Fibroblast of skin of scalp (primary cell): ENCODE measurements at places on chromosomes 6 and 20.

- peak; percentile 87 for DNase-seq
Measured at GRCh38 chr6:42452171-42453030, 675 bp upstream of the TRERF1 start.

DNA sequence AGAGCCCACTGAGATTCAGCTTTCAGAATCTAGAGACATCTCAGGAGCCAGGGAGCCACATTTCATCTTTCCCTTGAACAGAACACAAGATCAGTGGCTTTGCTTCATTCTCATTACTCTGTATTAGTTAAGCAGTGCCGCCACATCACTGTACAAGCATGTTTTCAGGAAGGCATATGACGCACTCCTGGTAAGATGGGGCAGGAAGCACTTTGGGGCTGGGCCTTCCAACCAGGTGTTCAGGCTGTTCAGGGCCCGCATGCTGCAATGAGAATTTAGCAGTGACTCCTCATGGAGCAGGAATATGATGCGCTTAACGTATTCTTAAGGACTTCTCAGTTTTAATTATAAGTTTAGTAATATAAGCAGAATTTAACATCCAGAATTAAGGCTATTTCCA lies 29.7 kb upstream of the GNRH2 start:
- DNase-seq = no peak

GRCh38 chr6:112189494-112189893 lies 64.9 kb downstream of the LAMA4 start:
- peak; percentile 41 for DNase-seq

GRCh38 chr6:1004885-1005630 lies 306.8 kb upstream of the FOXQ1 start:
- no peak for DNase-seq

DNA sequence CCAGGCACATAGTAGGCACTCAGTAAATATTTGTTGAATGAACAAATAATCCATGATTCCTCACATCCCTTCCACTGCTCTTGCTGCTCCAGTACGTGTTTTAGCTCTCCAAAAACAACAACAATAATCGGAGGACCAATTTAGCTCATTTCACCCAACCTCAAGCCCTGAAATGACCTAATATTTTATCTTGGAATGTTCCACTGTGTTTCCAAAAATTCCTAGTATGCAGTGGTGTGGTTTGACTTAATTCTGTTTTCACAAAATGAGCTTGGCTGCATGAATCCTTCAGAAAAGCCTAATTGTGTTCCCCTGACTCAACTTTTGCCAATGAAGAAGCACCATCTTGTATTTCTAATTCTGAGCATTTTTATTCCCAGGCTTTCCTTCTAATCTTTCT lies 168.0 kb upstream of the PHACTR1 start:
- peak; percentile 94 for DNase-seq

- DNase-seq = no peak
Measured at GRCh38 chr6:133404151-133404550, 163.0 kb downstream of the EYA4 start.

GRCh38 chr20:17711267-17711627 lies 11.5 kb downstream of the BANF2 start:
- no peak for DNase-seq

- DNase-seq = no peak
Measured at GRCh38 chr6:15194453-15194852, 51.4 kb upstream of the JARID2 start.

DNA sequence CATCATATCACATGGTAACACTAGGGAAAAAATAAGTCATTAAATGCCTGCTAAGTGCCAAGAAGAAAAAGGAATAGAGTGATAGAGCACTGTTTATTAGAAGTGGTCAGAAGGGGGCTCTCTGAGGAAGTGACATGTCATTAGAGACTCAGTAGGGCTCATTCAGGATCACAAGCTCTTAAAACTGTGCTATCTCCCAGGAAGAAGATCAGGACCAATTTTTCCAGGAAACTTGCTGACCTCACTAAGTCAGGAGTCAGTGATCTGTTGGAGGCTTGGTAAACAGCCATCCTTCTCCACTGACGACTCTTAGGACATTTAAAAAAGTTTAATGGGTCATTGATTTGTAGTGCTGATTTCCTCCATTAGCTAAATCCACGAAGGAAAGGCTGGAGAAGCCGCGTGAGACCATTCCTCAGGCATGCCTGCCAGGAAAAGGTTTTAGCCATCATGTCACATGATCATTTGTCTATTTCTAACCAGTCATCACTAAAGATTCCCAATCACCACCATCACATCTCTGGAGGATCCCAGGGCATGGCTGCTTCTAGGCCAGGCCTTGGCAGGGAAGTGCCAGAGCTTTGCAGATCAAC lies 5.9 kb upstream of the PTPN1 start:
- DNase-seq = peak; percentile 44

GRCh38 chr6:121884620-121885019 lies 449.2 kb downstream of the GJA1 start:
- peak; percentile 46 for DNase-seq

- DNase-seq = no peak
Measured at GRCh38 chr6:163344411-163344810, 70.1 kb upstream of the QKI start.

DNA sequence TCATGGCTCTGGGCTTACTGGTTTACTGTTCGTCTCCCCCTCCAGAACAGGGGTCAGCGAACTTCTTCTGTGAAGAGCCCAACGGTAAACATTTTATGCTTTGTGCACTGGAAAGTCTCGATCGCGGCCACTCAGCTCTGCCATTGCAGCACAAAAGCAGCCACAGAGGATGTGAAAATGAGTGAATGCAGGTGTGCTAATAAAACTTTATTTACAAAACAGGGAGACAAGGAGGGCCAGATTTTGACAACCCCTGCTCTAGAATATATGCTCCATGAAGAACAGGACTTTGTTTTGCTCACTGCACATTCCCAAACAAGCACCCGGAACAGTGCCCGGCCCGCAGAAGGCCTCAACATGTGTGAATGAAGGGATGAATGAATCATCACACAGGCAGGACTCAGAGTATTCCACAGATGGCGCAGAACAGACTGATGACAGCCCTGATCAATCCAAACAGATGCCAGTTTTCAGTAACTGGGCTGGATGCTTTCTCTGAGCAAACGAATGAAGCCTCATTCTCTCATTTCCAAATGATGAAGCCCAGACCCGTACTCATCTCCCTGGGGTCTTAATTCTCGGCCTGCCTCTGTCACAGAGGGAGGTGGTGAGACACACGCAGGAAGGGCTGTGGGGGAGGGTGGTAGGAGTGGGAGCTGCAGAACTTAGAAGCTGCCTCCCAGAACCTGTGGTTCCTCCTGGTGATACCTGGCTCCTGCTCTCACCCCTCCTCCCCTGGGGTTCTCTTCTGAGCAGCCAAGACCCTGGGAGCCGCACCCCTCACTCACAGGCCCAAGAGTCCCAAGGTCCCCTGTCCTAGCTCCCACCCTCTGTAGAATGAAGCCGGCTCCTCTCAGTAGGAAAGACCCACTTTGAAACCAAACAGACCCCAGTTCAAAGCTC lies 196.4 kb downstream of the PREX1 start:
- peak; percentile 77 for DNase-seq

- DNase-seq = no peak
Measured at GRCh38 chr6:129882510-129883023, 21.5 kb upstream of the TMEM244 start.

DNA sequence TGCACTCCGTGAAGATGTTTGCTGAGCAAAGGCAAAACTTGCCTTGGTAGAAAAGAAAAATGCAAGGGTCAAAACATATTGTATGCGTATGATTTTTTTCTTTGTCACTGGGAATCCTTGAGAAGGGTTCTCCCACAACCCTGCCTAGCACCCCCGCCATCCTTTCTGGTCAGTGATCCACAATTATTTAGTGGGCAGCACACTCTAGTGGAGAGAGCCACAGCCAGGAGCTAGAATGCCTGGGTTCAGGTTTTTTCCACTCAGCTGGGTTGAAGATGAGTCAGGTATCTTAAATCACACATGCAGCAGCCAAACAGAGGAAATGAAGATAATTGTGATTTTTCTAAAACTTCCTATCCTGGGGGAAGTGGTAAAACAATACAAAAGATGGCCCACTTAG lies 243.1 kb downstream of the PKHD1 start:
- no peak for DNase-seq

- peak; percentile 7 for DNase-seq
Measured at GRCh38 chr6:121354764-121355163, 20.5 kb upstream of the TBC1D32 start.

- peak; percentile 70 for DNase-seq
Measured at GRCh38 chr6:30396833-30397479, 52.0 kb downstream of the RPP21 start.

DNA sequence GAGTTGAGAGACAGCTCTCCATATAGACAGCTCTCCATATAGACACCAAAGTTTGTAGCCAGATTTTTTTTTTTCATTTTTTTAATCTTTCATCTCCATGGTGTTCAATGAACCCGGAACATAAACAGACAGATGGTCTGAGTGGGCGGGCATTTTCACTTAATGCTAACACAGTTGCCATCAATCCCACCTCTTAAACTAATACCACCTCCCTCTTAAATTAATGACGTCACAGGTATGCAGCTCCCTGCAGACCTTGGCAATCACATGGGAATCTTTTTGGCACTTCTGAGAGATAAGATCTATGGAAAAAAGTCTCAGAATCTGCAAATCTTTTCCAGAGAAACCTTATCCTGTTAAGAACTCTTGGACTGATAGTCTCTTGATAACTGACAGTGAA lies 43.2 kb downstream of the PFDN4 start:
- DNase-seq = no peak

DNA sequence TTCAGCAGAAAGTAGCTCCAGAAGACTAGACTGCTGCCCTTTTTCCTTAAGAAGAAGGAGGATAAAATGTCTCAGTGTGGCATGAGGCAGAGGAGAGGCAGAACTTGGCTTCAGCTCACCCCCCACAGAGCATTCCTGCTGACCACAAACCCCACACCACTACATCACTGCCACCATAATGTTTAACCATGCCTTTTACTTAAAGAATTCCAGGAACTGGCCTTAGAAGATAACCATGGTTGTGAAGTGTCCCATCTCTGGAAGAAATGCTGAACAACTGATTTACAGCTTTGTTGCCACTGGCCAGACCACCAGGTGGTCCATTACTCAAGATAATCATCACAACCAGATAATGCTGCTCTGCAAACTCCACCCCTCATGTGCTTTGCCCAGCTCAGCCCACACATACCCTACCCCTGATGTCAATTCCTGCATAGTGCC lies 154.1 kb downstream of the CD24 start:
- peak; percentile 60 for DNase-seq

DNA sequence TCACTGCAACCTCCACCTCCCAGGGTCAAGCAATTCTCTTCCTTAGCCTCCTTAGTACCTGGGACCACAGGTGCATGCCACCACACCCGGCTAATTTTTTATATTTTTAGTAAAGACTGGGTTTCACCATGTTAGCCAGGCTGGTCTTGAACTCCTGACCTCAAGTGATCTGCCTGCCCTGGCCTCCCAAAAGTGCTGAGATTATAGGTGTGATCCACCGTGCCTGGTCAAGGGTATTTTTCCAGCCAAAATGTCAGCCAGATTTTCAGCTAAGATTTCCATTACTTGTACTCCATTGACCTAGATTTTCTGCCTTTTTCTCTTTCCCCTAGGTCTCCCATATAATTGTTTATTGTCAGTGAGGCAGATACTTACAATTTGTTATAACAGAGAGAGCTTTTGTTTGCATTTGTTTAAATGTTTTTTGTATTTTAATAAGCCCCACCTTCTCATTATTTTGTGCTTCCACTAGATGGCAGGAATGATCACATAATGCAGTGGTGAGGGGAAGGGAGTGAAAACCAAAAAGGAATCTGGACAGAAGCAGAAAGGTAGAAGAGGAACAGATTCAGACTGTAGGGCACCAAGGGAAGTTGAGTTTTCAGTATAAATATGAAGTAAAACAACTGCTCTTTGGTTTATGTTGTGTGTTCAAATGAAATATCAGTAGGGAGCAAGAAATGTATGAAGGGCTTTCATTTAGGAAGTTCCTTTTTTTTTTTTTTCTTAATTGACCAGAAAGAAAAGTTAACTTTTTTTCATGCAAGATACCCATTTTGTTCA lies 29.7 kb downstream of the RPF2 start:
- DNase-seq = peak; percentile 51

GRCh38 chr6:163200694-163201093 lies 213.8 kb upstream of the QKI start:
- no peak for DNase-seq

DNA sequence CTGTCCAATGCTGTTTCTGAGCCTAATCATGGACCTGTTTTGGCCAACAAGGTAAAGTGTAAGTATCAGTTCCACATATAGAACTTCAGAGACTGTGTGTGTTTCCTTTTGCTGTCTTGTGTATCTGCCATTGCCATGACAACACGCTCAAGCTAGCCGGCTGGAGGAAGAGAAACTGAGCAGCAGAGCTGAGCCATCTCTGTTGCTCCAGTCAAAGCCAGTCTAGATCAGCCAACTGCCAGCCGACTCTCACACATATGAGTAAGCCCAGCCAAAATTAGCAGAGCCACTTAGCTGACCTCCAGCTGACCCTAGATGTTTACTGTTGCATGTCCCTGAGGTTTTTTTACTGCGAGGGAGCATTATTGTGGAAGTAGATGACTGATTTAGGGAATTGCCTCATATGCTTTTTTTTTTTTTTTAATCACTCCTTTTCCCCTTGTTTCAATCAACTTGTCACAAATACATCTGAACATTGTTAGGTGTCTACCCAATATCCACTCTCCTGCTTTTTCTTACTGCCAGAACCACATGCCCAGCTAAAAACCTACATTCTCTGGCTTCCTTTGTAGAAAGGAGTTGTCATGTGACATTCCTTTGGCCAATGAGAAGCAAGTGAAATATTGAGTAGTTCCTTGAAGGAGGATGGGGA lies 304.3 kb upstream of the SUPT3H start:
- peak; percentile 31 for DNase-seq

DNA sequence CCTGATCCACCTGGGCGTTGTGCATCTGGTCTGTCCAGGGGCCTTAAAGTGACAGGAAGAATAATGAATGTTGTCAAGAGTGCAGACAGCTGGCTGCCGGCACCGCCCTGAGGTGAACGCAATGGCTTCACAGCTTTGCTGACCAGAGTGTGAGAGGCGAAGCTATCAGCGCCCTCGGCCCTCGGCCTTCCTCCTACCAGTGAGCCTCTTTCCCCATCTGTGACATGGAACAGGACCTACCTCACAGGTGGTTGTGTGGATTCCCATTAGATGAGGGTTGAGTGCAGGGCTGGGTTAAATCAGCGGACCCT lies 54.8 kb downstream of the CTCFL start:
- no peak for DNase-seq

GRCh38 chr6:147202516-147203310 lies 1.5 kb upstream of the STXBP5 start:
- peak; percentile 98 for DNase-seq

GRCh38 chr6:143176090-143177021 lies 115.7 kb downstream of the AIG1 start:
- DNase-seq = peak; percentile 97

DNA sequence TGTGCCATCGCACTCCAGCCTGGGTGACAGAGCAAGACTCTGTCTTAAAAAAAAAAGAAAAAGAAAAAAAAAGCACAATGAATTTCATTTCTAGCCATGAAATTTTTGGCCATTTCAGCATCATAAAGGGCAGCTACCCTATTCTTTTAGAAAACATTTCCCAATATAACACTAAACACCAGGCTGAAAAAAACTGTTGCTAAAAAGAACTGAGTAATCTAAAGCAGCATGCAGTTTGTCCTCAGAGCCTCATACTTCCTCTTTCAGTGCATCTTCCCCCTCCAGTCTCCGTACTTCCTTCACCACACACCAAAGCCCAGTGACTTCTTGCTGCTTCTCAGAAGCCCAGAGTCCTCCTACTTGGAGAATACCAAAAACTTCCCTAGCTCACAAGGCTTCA lies 5.6 kb upstream of the IFNGR1 start:
- no peak for DNase-seq

GRCh38 chr6:145818796-145819195 lies 4.2 kb upstream of the FBXO30 start:
- no peak for DNase-seq

GRCh38 chr6:159963111-159963510 lies 5.8 kb upstream of the IGF2R start:
- no peak for DNase-seq
